Tibial nerve (tissue), 4 donors: ENCODE measurements at places on chromosomes 11 and 22. TPM values are rescaled to one million over a fixed set of nuclear protein-coding genes. Genes with fewer than 3 reads are reported as not detected.

C11orf91 gene
- total RNA-seq = not detected

SLC37A2 gene
- 11.4 TPM for total RNA-seq

ATP5MG gene
- 22.4 TPM for total RNA-seq

NAV2 gene
- total RNA-seq = 34.7 TPM

TSPO gene
- 520 TPM for total RNA-seq

FIBIN gene
- 392 TPM for total RNA-seq

UBQLN3 gene
- total RNA-seq = 4.9 TPM

OPCML gene
- 10.8 TPM for total RNA-seq

KIAA0930 gene
- 51.6 TPM for total RNA-seq

DNA sequence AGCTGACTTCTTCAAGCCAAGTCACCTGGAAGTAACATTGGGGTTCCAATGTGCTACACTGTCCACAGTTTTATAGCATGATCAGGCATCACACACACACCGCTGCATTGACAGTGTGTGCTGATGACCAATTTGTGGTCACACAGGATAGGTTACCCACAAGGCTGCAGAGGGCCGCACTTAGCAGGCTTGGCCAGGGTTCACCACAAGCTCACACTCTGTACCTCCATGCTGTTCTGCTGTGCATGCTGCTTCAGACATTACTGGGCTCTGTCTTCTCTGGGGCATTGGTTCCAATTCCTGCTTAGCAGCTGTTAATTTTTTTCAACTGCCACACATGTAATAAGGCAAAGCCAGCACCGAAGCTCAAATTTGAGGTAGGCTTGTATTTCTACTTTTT, 11.0 kb upstream of the NRIP3 start:
- DNase-seq = no peak

DNA sequence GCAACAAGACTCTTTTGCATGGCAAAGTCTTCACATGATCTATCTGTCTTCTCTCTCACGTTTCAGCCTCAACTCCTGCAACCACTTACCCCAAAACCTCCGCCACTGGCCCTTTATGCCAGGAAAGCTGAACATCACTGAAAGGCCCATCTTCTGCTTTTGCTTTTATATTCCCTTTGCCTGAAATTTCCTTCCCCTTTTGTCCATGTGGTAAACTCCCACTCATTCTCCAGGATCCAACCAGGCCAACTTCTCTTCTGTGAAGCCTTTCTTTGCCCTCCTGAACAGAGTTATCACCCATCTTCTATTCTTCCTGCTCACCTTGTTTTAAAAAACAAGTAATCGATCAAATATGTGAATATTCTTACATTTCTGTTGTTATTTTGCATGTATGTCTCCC, 117.8 kb downstream of the WNT11 start:
- DNase-seq = no peak

GRCh38 chr22:45684752-45685574, 13.3 kb downstream of the ATXN10 start:
- DNase-seq = no peak

DNA sequence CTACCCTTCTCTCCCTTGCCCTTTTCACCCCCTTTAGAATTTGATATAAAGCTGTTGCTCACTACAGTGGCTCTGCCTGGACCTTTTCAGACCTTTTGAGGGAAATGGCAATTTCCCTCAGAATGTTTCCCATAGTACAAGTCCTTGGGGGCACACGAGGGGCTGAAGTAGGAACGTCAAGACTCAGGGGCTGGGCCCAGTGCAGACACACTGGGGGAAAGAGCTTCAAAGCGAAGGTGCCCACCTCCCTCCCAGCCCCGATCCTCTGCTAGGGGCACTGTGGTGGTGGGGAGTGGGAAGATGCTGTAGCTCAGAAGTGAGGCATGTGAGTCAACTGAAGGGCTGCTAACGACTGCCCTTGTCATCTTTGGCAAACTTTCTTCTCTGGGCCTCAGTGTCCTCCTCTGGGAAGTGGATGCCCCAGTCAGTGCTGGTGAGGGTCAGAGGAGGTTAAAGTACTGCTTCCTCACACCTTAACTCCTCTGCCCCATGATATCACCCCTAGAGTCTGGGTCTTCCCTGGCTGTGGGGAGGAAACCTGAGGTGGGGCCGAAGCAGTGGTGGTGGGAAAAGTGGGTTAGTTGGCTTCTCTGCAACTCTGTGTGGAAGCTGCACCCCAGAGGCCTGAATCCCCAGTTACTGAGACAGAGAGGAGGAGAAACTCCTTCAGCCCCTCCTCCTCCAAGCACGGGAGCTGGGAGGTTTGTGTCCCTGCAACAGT, 425.3 kb upstream of the B3GAT1 start:
- DNase-seq = no peak

DNA sequence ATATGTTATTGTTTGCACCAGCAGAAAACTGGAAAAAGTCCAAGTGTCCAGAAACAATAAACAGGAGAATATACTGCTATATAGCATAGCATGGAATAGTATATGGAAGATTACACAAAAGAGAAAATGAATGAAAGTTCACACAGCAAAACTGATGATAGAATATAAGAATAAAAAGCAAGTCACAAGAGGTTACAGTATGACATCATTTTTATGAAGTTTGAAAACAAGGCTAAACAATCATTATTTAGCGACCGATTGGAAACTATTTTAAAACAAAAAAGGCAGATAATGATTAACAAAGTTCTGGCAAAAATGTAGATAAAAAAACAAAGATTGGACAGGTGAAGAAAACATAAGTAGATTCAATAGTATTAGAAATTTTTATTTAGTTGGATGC, 47.1 kb downstream of the SOX6 start:
- DNase-seq = no peak

DNA sequence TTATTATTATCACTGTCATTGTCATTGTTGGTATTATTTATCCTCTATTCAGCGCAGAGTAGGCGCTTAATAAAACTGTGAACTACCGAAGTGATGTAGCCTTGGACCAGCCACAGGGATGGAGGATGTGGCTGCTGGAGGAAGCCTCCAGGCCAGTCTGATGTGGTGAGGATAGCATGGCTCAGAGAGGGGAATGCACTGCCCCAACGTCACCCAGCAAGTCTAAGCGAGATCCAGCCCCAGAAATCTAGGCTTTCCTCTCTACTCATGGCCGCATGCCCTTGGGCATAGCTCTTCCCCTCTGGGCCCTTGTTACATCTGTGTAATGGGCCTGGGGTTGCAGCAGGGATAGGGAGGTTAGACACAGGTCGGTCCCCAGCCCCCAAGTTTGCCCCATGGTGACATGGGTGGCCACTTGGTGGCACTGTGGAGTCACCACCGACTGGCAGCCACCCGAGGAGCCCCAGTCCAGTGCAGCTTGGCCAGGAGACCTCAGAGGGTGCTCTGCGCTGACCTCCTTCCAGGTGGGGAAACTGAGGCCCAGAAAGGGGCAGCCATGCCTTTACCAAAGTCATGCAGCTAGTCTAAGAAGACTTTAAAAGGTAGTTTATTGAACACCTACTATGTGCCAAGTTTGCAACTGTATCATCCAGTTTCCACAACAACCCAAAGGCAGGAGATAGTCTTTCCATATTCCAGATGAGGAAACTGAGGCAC, 395.7 kb downstream of the MN1 start:
- DNase-seq = peak; percentile 44

- DNase-seq = no peak
Observed at GRCh38 chr22:29143941-29144785, 61.5 kb upstream of the EMID1 start.

- no peak for DNase-seq
Observed at GRCh38 chr11:102360681-102361080, 13.7 kb downstream of the BIRC2 start.

DNA sequence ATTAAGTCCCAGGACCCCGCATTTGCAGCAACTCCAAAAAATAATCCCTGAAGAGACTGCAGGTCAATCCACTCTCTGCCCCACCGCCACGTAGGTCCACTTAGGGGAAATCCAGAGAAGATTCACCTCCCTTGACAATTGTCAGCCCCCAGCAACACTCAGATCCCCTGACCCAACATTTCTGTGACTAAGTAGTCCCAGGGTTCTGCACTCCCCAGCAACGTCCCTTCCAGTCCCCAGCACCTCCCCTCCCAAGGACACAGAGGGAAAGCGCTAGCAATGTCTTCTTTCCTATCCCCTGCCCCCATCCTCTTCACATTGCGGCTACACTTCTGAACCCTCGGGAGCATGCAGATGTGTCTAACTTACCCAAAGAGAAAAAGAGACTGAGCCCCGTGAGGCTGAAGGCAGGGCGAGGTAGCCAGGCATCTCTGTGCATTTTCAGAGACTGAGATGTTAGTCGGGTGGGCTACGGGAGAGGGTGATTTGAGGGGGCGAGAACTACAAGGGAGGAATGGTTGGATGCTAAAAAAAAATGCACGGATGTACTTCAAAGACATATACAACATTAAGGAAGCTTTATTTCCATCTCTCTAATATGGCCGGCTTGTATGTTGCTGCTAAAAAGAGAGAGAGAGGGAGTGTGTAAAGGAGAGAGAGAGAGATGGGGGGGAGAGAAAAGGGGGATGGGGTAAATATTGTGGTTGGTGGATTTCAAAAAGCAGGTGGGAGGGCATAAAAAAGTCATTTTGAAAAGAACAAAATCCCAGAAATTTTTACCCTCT, at the start of gene SCN2B:
SCN2B (minus strand) TSS at position 647 of the 785 bp plus-strand sequence; CDS start at position 439, 208 bp downstream.
- no peak for DNase-seq

DNA sequence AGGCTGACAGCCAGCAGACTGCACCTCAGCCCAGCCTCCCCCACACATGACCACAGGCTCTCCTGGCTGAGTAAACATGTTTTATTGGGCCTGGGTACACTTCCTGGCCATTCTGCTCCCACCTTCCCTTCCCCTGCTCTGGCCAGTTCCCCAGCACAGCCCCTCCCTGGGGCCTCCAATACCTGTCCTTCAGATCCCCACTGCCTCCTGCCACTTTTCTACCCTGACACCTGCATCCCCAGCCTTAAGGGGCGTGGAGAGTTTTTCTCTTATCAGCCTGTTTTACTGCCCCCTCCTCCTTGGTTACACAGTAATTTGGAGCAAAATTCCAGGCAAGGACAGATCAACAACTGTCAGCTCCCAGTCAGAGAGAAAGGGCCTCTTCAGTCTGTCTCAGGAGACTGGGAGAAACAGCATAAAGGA, at the start of gene ISX:
ISX (plus strand) TSS at position 363 of the 423 bp plus-strand sequence. CDS start 930 bp downstream, outside the sequence.
- no peak for DNase-seq

DNA sequence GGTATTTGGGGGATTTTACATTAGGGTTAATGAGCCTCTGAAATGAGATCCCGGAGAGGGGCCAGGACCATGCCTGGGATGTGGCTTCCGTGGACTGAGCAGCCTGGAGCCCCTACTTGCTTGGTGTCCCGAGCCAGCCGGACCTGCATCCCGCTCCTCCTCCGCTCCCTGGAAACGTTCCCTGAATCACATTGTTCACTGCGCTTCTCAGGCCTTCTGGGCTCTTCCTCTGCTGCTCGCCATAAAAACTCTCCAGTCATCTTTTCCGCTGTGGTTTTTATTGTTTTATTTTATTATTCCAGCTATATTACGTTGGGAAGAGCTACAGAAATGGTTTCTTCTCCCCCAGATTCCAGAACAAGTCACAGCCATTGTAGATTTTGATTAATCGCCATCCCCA, 13.3 kb upstream of the KCNQ1OT1 start:
- no peak for DNase-seq

- DNase-seq = no peak
Observed at GRCh38 chr22:43389227-43389836, 22.5 kb upstream of the MPPED1 start.

DNA sequence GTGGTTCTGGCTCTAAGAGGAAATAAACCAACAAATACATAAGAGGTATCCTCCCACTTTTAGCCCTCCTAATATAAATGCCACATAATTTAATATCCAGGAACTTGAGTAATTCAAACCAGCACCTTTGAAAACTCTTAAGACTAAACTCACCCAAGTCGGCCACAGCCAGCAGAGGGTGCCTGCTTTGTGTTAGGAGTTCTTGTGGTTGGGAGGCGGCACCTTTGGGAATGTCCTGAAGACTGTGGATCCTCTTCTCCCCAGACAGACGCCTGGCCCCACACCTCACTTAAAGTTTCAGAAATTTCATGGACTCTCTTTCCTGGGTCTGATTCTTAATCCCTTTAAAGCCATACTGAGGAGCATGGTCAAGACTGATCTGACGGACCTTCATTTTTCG, 169.0 kb downstream of the TBC1D22A start:
- DNase-seq = no peak

- no peak for DNase-seq
Observed at GRCh38 chr11:125201525-125202141, 37.1 kb downstream of the PKNOX2 start.

GRCh38 chr11:120471131-120471530, 40.4 kb upstream of the GRIK4 start:
- no peak for DNase-seq

DNA sequence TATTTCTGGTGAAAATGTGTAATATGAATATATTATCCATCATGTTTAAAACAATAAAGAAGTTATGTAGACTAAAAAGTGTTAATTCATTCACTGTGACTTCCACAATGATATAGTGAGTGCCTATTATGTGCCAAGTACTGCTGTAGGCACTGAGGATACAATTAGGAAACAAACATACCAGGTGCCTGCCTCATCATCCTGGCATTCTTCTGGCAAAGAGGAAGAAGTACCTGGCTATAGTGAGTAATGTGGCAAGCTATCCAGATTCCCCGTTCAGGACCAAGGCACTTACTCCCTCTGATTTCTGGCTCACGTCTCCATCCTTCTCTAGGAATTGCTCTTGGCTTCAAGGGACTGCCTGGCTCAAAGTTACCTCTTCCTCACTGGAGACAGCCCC, 77.5 kb upstream of the CLMP start:
- DNase-seq = no peak

DNA sequence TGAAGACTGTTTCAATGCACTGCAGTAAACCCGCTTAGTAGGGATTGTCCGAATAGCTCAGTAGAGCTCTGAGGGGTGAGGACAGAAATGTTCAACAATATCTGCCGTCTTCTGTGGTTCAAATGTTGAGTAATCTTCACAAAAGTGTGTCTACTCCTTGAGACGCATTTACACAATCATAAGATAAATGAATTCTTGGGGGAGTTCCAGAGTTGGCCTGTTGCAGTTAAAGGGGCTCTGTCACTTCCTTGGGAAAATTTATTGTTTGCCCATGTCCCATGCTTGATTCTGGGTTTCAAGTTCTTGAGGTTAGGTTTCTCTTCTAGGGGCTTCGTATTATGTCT, 614 bp downstream of the ANO3 start:
- DNase-seq = no peak

DNA sequence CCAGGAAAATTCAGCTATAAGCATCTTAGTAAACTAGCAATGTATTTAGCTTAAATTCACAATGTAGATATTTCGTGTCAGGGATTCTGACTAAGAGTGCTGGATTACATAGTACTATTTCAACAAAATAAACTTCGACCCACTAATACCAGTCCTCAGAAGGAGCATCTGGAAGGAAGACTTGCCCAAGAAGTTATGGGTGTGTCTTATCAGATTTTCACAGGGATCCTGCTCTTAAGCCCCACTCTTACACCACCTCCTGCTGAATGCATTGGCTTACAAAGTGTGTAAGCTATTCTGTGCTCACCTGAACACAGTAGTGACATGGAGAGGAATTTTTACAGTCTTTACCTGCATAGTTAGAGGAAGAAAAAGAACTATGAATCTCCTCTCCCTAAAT, 35.4 kb upstream of the ANO5 start:
- no peak for DNase-seq

DNA sequence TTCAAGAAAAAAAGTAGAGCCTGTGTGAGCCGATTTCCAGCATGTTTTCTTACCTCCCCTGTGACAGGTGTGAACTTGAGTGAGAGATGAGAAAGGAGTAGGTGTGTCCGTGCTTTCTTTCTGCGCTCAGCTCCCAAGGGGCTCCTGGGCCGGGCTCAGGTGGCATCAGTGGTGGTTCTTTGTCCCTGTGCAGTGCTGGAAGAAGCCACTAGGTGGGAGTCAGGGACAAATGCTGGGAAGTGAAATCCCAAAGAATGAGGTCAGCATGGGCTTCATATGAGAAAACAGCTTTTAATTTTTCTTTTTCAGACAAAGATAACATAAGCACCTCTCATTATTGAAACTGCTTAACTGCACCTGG, 57.8 kb downstream of the PPFIBP2 start:
- peak; percentile 64 for DNase-seq
